Liver (tissue), 10 donors: ENCODE measurements at places on chromosomes 11 and 22. TPM values are rescaled to one million over a fixed set of nuclear protein-coding genes. Genes with fewer than 3 reads are reported as not detected.

DNA sequence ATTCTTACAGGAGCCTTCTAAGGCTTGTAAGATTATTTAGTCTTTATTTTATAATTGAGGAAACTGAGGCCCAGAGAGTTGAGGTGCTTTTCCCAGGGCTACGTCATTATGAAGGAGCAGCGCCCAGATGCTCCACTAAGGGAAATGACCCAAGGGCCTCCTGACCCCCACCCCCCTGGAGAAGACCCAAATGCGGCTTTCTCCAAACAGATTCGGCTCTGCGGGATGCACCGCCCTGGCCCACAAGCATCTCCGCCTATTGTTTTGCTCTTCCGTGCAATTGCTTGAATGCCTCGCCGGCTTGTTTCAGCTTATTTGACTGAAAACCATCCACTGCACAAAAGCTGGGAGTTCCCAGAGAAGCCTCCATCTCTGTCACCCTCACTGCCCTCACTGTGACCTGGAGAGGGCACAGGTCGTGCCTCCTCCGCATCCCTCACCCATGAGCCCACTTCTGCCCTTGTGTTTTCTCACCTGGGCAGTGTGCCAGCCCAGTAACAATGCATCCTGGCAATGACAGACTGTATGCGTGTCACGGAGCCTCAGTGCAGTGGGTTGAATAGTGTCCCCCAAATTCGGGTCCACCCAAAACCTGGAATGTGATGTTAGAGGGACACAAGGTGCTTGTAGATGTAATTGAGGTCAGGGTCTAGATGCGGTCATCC, 790.2 kb downstream of the TBC1D22A start:
- H3K4me1 ChIP-seq: no peaks in the 10 kb centered on the region
- no peak overlapping the region for H3K27ac ChIP-seq
- no peak overlapping the region for H3K4me3 ChIP-seq

The CSF2RB gene
- 3.0 TPM for total RNA-seq

DNA sequence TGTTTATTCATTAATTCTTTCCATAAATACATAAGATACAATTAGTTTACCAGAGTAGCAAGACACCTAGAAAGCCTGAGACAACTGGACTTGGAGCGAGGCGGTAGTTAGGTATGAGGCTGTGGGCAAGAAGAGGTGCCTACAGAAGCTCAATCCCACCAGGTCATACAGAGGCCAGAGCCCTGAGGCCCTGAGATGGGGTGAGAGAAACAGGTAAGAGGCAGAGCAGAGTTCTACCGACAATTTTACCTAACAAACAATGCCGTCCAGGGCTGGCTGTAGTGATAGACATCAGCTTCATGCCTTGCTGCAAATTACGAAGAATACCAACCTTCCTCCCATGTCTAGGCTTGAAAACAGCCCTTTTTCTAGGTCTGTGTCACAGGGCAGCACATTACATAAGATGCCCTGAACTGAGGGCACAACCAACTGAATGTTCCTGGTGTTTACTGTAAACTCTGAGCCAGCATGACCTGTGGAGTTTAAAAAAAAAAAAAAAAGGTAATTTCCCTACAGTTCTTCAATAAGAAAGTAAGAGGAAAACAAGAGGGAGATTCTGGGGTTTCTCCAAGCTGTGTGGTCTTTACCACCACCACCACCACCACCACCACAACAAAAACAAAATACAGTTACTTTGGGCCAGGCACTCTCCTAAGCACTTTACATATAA, 105.8 kb downstream of the GAB2 start:
- H3K27me3 ChIP-seq: no peaks in the 10 kb centered on the region
- no peak for DNase-seq
- no peaks in the 10 kb centered on the region for H3K36me3 ChIP-seq
- peaks cover 21% of the 10 kb centered on the region for H3K4me1 ChIP-seq

DNA sequence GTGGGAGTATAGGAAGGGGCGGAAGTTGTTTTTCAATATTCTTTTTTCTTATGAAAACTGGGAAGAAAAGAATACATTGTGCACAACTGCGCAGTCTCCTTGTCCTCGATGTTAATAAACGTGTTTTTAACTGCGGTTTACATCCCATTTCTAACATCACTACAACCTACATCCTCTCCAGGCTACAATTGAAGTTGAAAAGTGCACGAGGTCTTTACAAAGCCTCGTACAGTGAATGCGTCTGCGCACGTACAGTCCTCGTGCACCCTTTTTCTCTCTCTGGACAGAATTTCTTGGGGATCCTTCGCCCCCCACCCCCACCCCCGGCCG, 102.4 kb downstream of the WT1 start:
- H3K36me3 ChIP-seq: no peaks in the 10 kb centered on the region
- H3K27ac ChIP-seq: no peak overlapping the region
- no peaks in the 10 kb centered on the region for H3K27me3 ChIP-seq
- no peak overlapping the region for H3K4me3 ChIP-seq
- DNase-seq: no peak

DNA sequence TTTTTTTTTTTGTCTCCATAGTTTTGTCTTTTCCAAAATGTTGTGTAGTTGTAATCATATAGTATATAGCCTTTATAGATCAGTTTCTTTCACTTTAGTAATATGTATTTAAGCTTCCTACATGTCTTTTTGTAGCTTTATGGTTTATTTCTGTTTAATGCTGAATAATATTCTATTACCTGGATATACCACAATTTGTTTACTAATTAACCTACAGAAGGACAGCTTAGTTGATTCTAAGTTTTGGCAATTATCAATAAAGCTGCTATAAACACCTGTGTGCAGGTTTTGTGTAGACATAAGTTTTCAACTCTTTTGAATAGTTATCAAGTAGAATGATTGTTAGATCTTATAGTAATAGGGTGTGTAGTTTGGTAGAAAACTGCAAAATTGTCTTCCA, 130.3 kb upstream of the CARD18 start:
- no peaks in the 10 kb centered on the region for H3K4me1 ChIP-seq
- H3K27ac ChIP-seq: no peak overlapping the region
- no peaks in the 10 kb centered on the region for H3K36me3 ChIP-seq
- no peak overlapping the region for H3K4me3 ChIP-seq
- no peak for DNase-seq

The MACROD1 gene
- 8.9 TPM for total RNA-seq

The ACAT1 gene
- total RNA-seq: 1,048 TPM

The MMP11 gene
- 0.33 TPM for total RNA-seq
